ENCODE measurements at places on chromosomes 6 and 20.

- no peak for DNase-seq
These were observed 18.3 kb upstream of the SNAP25 start for GRCh38 chr20:10200330-10200729.

GRCh38 chr20:8740265-8740664 is 328.6 kb upstream of the PLCB4 start:
- no peak for DNase-seq

DNA sequence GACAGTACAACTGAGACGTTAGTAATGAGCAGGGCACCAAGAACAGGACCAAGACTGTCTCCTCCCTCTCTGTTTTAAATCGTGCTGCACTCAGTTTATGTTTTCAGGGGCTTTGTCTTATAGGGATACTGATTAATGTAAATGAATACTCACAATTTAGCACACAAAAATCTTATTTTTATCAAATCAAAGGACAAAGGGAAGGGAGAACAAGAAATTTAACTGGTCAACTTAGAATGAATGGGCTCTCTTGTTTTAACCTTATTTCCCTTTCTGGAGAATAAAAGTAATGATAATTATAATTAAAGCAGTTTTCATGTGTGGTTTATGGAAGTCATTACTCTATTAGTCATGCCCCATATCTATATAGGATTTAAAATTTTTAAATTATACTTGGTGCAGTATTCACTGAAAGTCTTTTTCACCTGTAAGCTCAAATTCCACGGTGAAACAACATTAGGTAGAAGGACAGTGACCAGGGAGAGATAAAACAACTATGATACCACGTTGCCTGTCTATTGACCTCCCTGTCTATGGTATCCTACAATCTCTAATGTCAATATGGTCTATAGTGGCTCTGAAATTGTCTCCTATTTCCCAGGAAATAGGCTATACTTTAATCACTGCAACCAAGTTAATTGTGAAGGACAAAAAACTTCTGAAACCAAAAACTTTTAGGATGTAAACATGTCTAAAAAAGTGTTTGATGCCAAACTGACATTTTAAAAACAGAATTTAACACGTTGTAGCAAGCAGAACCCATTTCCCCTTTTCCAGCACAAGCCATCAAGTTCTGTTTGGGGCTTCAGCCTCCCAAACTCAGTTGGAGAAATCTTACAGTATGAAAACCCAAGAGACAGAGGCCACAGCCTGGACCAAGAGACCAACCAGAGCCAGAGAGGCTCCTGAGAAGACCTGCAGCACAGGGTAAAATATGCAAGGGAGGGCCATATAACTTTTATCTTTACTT is 15.0 kb downstream of the ELOVL5 start:
- DNase-seq, result no peak

GRCh38 chr6:31042806-31043205 is 32.5 kb downstream of the MUC22 start:
- DNase-seq, result no peak

DNA sequence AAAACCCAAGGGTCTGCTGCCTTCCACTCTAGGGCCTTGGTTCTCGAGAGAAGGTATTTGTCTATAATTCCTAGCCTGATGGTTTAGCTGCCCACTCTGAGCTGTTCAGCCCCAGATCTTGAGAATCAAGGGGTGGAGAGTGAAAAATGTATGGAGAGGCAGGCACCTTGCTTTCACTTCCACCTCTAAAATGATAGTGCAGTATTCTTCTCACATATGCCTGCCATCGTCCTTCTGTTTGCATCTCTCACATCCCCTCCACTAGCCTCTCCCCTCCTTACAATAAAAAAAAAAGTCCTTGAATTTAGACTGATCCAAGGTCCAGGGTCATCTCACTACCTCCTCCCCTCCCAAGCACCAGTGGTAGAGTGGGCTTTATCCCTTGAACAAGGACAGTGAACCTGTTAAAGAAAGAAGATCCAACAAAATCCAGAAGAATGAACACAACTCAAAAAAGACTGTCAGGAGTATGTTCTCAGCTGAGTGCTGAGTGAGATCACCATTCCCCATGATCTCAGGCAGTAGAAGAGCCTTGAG is 104.2 kb downstream of the HIVEP1 start:
- no peak for DNase-seq

GRCh38 chr6:166940643-166941068 is 15.7 kb downstream of the RNASET2 start:
- DNase-seq, result no peak

- no peak for DNase-seq
These were observed 46.8 kb downstream of the FARS2 start for GRCh38 chr6:5308066-5308465.

GRCh38 chr6:135869857-135870256 is 18.4 kb downstream of the PDE7B start:
- no peak for DNase-seq

DNA sequence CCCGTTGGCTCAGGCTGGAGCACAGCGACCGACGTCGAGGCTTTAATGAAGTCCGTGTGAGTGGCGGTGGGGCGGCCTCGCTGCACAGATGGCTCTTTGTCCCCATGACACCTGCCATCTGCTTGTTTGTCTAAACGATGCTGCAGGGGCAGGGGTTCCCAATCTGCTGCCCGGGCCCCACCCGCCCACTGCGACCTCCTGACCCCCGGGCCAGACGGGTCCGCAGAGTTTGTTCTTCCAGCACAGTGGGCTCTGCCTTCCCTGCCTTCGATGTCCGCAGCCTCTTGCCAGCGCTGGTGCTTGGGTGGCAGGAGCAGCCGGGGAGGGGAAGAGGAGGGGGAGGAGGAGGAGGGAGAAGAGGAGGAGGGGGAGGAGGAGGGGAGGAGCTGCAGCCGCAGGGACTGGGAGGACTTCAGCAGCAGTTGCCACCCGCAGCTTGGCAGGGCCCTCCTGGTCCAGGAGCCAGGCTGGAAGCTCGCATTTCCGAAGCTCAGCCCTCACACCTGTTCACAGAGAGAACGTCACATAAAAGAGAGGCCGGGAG is 210.0 kb downstream of the DLL1 start:
- no peak for DNase-seq

- no peak for DNase-seq
These were observed 14.5 kb downstream of the CD109 start for GRCh38 chr6:73710470-73710869.

- no peak for DNase-seq
These were observed 123.2 kb downstream of the GPX5 start for GRCh38 chr6:28648878-28649375.

DNA sequence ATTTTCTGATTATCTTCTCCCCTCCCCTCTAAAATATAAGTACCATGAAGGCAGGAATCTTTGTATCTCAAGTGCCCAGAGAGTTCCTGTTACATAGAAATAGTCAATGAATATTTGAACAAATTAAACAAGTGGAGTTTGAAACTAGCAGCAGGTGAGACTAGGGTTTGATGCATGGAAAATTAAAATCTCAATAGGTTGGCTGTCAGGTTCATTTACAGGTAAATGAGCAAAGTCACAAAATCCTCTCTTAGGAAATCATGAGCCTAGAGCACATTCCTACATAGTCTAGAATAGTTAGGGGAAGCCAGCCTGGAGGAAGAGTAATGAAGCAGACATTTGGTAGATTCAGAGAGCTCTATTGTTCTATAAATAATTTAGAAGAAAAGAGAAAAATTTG is 140.4 kb downstream of the HS3ST5 start:
- DNase-seq, result no peak

- DNase-seq, result no peak
These were observed 374.3 kb upstream of the GJE1 start for GRCh38 chr6:141758430-141758829.

GRCh38 chr6:154862536-154862935 is 129.3 kb downstream of the SCAF8 start:
- no peak for DNase-seq

DNA sequence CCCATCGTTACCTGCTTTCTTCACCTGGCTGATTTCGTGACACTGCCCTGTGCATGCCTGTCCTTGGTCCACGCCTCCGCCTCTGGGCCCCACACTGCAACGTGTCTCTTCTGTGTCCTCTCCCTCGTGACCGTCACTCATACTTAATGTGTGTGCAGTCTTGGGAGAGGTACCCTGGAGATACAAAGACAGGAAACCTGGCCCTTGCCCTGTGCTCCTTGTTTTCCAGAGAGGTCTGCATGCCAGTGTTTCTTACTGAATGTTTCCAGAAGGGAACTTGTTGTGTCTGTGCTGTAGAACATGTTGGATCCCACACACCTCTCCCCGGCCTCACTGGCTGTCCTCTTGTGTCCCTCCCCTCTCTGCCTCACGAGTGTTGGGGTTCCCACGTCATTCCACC is 45.8 kb downstream of the SNX9 start:
- no peak for DNase-seq

GRCh38 chr6:12602951-12603672 is 113.5 kb upstream of the PHACTR1 start:
- DNase-seq, result no peak

DNA sequence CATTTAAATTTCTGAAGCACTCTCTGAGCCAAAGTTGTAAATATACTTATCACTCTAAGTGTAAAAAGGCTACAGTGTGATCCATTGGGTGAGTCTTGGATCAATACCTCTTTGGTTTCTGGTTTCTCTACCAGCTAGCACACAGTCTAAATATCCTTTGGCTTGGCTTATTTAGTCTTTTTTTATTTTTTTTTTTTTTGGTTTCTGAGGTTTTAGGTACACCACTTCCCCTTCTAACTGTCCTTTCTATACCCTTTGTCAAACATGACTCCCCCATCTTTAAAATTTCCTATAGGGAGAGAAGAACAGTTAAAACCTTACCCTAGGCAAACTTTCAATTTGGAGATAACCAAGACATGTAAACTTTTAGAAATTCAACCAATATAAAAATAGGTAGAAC is 379.0 kb downstream of the PHF3 start:
- no peak for DNase-seq

- DNase-seq, result no peak
These were observed 1.4 kb upstream of the DAAM2 start for GRCh38 chr6:39790772-39791171.

GRCh38 chr20:10673176-10673841 is 490 bp downstream of the JAG1 start:
- DNase-seq, result no peak

DNA sequence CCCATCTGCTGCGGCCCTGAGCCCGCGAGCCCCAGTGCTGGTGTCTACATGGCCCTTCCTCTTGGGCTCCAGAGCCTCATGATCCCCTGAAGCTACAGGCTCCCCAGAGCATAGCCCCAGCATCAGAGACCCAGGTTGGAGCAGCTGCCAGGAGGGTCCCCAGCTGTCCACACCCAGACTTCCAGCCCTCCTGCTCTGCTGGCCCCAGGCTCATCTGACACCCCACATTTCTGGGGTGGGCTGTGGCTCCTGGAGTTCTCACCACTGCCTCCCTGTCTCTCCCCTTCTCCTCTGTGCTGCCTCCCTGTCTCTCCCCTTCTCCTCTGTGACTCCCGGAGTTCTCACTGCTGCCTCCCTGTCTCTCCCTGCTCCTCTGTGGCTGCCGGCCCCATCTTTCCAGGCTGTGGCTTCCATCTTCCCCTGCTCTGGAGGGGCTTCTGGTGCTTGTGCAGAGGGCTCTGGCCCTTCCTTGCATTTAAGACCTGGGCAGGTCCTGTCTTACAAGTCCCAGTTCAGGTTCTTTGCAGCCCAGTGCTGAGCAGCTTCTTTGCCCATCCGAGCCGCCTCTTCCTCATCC is 108.1 kb downstream of the ERMARD start:
- no peak for DNase-seq

GRCh38 chr20:38344107-38344701 is 2.1 kb upstream of the LBP start:
- DNase-seq, result no peak

GRCh38 chr6:26065952-26066380 is 21.3 kb upstream of the HFE start:
- DNase-seq, result peak; percentile 33

DNA sequence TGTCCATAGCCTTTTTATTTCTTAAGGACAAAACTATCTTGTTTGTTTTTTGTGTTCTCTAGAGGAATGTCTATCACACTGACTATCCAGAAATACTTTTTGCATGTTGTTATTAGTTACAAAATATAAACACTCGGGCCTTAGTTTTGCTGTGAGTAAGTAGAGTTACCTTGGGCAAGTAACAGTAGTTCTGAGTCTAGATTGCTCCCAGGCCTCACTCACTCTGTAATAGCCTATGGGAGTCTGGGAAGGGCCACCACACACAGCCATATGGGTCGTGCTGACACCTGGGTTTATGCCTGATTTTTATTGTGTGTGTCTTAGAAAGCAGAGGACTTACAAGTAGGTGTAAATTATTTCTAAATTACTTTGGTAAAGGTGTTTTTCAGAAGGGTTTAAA is 185.8 kb downstream of the TMEM242 start:
- no peak for DNase-seq

DNA sequence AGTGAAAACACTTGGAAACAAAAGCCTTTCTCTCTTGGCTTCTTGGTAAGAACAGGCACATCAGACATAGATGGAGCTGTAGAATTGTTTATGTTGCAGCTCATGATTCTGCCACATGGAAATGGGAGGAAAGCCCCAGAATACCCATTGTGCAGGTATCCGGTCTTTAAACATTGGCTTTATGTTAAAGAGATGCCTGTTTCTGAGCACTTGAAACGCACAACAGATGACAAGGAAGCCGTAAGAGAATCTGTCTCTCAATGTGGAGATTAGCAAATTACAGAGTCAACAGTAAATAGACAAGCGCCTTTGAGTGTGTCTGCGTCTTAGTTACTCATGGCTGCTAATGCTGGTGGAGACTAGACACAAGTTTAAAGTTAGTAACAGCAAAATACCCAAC is 10.5 kb downstream of the TNFAIP3 start:
- no peak for DNase-seq

DNA sequence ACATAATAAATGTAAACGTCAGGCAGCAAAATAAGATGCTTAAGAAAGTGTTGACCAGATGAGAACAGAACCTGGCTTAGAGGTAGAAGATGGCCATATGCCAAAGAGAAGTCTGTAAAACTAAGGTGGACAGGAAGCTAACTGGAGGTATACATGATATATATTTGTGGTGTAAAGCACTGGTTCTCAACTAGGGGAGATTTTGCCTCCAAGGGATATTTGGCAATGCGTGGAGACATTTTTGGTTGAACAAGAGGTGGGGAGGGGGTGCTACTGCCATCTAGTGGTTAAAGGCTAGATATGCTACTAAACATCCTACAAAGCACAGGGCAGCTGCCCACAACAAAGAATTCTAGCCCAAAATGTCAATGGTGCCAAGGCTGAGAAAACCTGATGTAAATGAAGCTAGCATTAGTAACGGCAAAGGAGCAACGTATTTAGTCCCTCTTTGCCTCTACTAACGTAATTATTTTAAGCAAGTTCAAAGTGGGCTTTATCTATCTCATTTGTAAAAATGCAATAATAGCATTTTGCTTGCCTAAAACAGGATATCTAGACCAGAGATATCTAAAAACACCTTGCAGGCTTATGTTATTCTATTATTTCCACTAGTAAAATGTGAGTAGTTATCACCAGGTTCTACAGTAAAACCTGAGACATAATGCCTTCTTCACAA is 182.6 kb downstream of the RNGTT start:
- peak; percentile 11 for DNase-seq

DNA sequence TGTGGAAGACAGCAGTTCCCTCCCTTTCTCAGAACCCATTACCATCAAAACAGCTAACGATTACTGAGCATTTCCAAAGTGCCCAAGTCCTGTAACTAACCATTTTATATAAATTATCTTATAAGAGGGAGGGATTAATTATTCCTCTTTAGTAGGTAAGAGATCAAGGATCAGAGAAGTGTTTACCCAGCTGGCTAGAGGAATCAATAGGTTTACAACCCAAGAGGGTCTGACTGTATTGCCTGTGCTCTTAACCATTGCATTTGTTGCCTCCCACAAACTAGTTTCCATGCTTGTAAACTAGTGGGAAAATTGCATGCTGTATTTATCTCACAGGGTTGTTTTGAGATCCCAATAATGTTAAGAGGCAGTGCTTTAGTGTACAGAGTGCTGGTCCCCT is 3.7 kb upstream of the DBNDD2 start:
- DNase-seq, result no peak

GRCh38 chr20:51338692-51339440 is 203.7 kb downstream of the NFATC2 start:
- DNase-seq, result no peak

Measured in HS-27A (cell line).